Subcutaneous preadipocyte (primary cell): ENCODE measurements at places on chromosomes 11 and 22. TPM values are rescaled to one million over a fixed set of nuclear protein-coding genes. Genes with fewer than 3 reads are reported as not detected.

SHANK3 gene
- total RNA-seq = 0.73 and 2.2 TPM in 2 replicates

RIMBP3B gene
- total RNA-seq = under 0.01 and 0.37 TPM in 2 replicates

ELF5 gene
- not detected in 2 replicates for total RNA-seq

BRD1 gene
- 20.2 and 25.0 TPM in 2 replicates for total RNA-seq

BIK gene
- total RNA-seq = under 0.01 TPM in 1 of 2 replicates, not detected in the other

GPR83 gene
- total RNA-seq = under 0.01 TPM in 2 replicates

SHISA8 gene
- not detected in 2 replicates for total RNA-seq

OR4A16 gene
- not detected in 2 replicates for total RNA-seq

CTTN gene
- total RNA-seq = 270 and 279 TPM in 2 replicates

APOA1 gene
- total RNA-seq = not detected in 2 replicates

SLC22A9 gene
- not detected in 2 replicates for total RNA-seq

DBX1 gene
- total RNA-seq = not detected in 2 replicates

GVQW3 gene
- 2.9 and 3.3 TPM in 2 replicates for total RNA-seq

RPS19BP1 gene
- 34.9 and 37.5 TPM in 2 replicates for total RNA-seq

JAML gene
- not detected in 2 replicates for total RNA-seq

TMEM191B gene
- 0.39 and 1.5 TPM in 2 replicates for total RNA-seq

STK33 gene
- total RNA-seq = under 0.01 and 0.20 TPM in 2 replicates

UBQLNL gene
- not detected in 2 replicates for total RNA-seq

HBD gene
- total RNA-seq = not detected in 2 replicates

CCDC88B gene
- 0.20 and 1.8 TPM in 2 replicates for total RNA-seq

CACNA1I gene
- total RNA-seq = under 0.01 TPM in 1 of 2 replicates, not detected in the other

P2RX6 gene
- under 0.01 and 0.20 TPM in 2 replicates for total RNA-seq

CHCHD10 gene
- 1.1 and 10.9 TPM in 2 replicates for total RNA-seq

ESAM gene
- total RNA-seq = under 0.01 and 0.39 TPM in 2 replicates

GLB1L2 gene
- 1.1 and 3.5 TPM in 2 replicates for total RNA-seq

TYMP gene
- 24.2 and 45.9 TPM in 2 replicates for total RNA-seq

MYBPC3 gene
- not detected in 2 replicates for total RNA-seq

PHLDB1 gene
- 148 and 163 TPM in 2 replicates for total RNA-seq

POLD4 gene
- 32.5 and 39.7 TPM in 2 replicates for total RNA-seq

SHANK2 gene
- total RNA-seq = 2.0 and 4.8 TPM in 2 replicates

SLC22A25 gene
- not detected in 2 replicates for total RNA-seq

WNT7B gene
- total RNA-seq = 0.39 TPM in 1 of 2 replicates, not detected in the other

PTPRCAP gene
- total RNA-seq = 0.78 and 1.1 TPM in 2 replicates

FANCF gene
- total RNA-seq = 9.0 and 9.2 TPM in 2 replicates

OLFML1 gene
- total RNA-seq = 4.1 and 10.7 TPM in 2 replicates

CATSPER1 gene
- total RNA-seq = 0.78 TPM in 1 of 2 replicates, not detected in the other

CHADL gene
- total RNA-seq = 0.37 and 0.59 TPM in 2 replicates

AIFM3 gene
- 0.20 and 0.73 TPM in 2 replicates for total RNA-seq

BIRC2 gene
- total RNA-seq = 42.3 and 48.3 TPM in 2 replicates

KRTAP5-7 gene
- total RNA-seq = 0.37 TPM in 1 of 2 replicates, not detected in the other

OR5A1 gene
- total RNA-seq = not detected in 2 replicates

OR5P2 gene
- not detected in 2 replicates for total RNA-seq

KRTAP5-11 gene
- not detected in 2 replicates for total RNA-seq

ARHGAP8 gene
- total RNA-seq = not detected in 2 replicates

ENTHD1 gene
- total RNA-seq = not detected in 2 replicates

SLC22A8 gene
- total RNA-seq = not detected in 2 replicates

MYH9 gene
- total RNA-seq = 194 and 267 TPM in 2 replicates

CEP164 gene
- 26.5 and 41.1 TPM in 2 replicates for total RNA-seq
